Adipocyte (in vitro differentiated cells): ENCODE measurements at places on chromosomes 6 and 20.

DNA sequence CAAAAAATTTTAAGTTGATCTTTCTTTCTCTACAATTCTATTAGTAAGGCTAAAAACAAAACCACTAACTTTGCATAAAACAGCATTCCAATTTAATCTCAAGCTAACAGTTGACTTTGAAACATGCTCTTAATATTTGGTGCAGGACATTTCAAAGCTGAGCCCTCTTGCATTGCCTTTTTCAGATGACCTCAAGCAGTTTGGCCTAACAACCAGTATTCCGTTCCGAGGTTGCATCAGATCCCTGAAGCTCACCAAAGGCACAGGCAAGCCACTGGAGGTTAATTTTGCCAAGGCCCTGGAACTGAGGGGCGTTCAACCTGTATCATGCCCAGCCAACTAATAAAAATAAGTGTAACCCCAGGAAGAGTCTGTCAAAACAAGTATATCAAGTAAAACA lies 194.0 kb downstream of the ARHGAP18 start:
- peak; percentile 8 for DNase-seq

- no peak for DNase-seq
These were observed 110.1 kb downstream of the DLL1 start for GRCh38 chr6:170180671-170181337.

- no peak for DNase-seq
These were observed 20.4 kb downstream of the PREP start for GRCh38 chr6:105382496-105382895.

- no peak for DNase-seq
These were observed 13.4 kb downstream of the FAM110A start for GRCh38 chr20:846894-847278.

DNA sequence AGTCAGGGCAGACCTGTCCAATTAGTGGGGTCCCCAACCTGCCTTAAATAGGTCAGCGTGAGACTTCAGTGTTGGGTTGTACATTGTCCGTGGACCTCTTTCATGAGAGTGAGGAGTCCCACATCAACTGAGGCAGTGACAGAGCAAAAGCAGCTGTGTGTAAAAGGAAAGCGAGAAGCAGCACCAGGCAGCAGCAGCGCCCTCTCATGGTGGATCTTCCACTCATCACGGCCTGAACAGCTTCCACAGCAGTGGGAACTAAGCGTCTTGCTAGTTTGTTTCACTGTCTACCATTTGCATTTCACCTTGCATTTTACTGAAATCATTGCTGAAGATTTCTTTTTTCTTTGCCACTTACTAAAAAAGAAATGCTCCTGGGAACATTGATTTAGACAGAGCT lies 333.8 kb downstream of the PKHD1 start:
- no peak for DNase-seq

DNA sequence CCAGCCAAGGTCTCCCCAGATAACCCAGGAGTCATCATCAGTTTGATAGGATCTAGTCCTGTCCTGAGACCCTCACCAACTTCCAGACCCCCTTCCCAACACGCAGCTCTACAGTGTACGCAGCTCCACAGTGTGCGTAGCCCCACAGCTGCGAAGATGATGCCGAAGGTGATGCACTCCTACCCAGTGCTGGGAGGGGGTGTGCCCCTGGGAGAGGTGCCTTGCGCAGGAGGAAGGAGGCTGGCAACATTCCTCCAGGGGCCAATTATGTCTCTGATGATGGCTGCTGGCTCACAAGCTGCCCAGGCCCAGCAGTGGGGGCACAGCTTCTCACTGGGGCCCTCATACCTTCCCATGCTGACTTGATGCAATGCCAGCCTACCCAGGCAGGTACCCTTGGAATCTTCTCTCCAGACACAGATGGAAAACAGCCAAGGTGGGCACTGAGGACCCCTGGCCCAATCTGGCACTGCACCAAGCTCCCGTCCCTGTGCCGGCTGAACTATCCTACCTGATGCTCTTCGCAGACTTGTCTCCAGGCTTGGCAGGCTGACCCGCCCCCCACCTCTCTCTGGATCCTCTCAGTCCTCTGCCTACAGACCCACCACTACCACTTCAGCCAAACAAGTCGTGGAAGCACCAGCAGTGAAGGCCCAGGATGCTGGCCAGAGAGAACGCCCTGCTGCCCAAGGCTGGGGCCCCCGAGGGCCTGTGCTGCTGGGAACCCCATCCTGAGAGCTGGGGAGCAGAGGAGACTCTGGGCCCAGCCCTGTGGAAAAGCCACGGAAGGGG lies 1.4 kb downstream of the ZNF512B start:
- DNase-seq = no peak

GRCh38 chr6:13331516-13332348 lies 3.4 kb upstream of the TBC1D7 start:
- DNase-seq = peak; percentile 78

GRCh38 chr6:34970488-34970887 lies 81.4 kb downstream of the ANKS1A start:
- DNase-seq = peak; percentile 44

GRCh38 chr6:17983730-17984129 lies 3.7 kb downstream of the KIF13A start:
- no peak for DNase-seq

DNA sequence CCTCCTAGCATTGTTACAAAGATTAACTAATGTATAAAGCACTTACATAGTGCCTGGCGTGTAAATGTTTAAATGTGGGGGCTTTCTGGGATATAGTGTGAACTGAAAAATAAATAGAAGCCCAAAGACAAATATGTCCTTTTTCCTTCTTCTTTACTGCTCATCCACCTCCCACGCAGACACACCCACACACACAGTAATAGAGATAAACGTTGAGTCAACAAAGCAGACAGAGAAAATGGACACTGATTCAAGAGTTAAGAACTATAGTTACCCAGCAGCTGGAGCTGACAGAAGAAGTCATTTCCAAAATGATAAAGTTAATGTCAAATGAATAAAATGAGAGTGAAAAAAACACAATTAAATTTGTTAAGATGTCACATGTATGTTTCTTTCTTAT lies 68.3 kb downstream of the FHL5 start:
- DNase-seq = no peak

GRCh38 chr6:22253955-22254655 lies 42.7 kb downstream of the PRL start:
- no peak for DNase-seq

DNA sequence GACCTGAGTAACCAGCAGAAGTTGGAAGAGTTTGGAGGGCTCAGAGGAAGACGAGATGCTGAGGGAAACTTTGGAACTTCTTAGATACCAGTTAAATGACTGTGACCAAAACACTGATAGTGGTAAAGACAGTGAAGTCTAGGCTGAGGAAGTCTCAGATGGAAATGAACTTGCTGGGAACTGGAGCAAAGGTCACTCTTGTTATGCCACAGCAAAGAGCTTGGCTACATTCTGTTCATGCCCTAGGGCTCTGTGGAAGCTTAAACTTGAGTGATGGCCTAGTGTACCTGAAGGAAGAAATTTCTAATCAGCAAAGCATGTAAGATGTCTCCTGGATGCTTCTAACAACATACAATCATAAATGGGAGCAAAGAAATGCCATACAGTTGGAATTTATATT lies 24.7 kb downstream of the WDR27 start:
- peak; percentile 1 for DNase-seq

DNA sequence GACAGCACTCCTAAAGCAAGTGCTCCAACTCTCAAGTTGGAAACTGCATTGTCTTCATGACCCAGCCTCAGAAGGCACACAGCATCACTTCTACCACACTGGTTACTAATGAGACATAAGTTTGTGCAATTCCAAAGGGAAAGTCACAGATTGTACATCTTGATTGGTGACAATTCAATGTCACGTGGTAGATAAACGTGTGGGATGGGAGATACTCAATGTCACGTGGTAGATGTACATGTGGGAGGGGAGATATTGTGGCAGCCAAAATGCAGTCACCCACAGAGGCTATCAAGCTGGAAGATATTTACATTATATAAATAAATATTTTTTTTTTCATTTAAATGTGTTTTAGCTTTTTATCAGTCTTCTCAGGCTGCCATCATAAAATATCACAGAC lies 393.3 kb downstream of the KIF16B start:
- DNase-seq = no peak

- DNase-seq = no peak
These were observed 183.0 kb upstream of the QKI start for GRCh38 chr6:163231356-163232014.

DNA sequence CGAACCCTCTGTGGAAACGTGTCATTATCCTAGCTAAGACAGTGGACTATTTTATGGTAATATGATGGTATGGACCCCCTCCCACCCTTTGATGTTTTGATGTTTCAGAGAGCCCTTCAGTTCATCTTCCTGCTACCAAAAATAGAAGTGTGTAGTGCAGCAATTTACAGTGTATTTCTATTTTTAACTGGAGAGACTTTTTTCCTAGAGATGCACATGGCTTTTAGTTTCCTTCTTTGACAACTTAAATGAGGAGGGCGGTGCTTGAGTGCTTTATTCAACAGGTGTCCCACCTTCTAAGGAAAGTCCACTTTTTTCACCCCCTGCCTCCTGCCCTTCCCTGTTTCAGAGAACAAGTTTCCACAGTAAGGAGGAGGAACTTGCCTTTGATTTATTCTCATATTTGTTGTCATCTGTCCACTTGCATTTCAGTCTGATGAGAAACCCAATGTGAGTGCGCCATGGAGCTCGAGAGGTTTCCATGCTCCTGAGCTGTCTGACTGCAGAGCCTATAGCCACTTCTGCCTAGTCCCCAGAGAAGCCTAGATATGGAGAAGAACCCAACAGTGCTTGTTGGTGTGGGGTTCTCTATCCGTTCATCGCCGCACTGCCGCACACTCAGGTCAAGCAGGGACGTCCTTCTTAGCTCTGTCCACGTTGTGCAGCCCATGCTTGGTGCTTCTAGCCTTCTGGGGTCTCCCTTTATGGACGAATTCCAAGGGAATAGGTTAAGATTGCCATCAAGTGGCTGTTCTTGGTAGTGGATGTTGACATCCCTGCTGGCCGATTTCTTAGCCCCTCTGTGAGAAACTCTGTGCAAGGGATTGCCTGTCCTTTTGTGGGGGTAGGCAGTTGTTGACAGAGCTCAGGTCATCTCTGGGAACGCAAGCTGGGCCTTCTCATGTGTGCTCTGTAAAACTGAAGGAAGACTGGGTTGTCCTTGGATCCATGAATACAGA lies 144.2 kb downstream of the JARID2 start:
- DNase-seq = peak; percentile 66

- DNase-seq = no peak
These were observed 92.6 kb downstream of the CDC5L start for GRCh38 chr6:44480097-44480541.

- DNase-seq = peak; percentile 55
These were observed 140.1 kb upstream of the BTBD3 start for GRCh38 chr20:11777387-11778205.

DNA sequence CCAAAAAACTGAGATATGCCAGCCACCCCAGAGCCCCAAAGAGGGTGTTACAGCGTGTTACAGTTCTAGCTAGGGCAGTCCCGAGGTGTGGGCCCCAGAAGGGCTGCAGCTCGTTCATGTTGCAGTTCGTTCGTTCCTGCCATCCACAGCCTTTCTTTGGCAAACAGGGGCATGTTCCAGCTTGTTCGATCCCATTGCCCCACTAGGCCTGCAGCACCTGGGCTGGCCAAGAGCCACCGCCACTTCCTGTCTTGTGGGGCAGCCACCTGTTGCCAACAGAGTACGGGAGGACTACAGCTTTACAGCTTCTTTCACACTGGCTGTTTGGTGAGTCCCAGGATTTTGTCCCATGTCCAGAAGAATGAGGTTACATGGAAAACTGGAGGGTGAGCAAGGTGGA lies 198.1 kb downstream of the MMUT start:
- no peak for DNase-seq

GRCh38 chr6:143264379-143264778 lies 186.1 kb downstream of the ADAT2 start:
- no peak for DNase-seq

- DNase-seq = peak; percentile 53
These were observed 155.1 kb downstream of the SLC16A10 start for GRCh38 chr6:111242452-111242851.

DNA sequence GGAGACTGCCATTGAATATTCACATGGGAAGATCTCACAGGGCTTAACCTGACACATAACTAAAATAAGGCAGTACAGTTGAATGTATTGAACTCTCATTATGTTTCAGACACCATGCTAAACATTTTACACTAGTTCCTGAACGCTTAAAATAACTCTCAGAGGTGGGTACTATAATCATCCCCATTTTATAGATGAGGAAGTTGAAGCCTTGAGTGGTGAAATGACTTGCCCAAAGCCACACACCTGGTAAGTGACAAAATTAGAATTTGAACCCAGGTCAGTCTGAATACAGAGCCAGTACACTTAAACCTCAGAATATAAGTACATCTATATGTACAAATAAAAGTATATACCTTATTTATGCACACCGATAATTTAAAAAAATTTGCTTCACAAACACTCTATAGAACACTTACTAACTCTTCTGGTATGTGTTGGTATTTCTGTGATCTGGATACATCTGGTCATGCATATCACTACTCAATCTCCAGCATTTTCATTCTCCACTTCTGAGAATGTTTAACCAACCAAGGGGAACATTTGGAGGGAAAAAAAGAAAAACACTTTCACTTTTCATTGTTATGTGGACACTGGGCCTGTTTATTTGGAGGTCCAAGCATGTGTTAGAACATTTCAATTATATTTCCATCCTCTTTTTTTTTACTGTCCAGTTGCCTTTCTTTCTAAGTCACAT lies 4.6 kb upstream of the BICRAL start:
- peak; percentile 67 for DNase-seq

DNA sequence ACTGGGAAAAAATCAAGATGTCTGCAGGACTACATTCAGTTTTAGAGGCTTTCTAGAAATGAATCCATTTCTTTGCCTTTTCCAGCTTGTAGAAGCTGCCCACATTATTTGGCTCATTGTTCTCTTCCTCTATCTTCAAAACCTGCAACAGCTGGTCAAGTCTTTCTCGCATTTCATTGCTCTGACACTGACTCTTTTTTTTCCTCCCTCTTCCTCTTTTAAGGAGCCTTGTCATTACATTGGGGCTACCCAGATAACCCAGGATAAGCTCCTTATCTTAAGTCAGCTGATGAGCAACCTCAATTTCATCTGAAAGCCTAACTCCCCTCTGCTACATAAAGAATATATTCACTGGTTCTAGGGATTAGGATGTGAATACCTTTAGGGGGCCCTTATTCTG lies 53.2 kb upstream of the CEP162 start:
- DNase-seq = no peak

DNA sequence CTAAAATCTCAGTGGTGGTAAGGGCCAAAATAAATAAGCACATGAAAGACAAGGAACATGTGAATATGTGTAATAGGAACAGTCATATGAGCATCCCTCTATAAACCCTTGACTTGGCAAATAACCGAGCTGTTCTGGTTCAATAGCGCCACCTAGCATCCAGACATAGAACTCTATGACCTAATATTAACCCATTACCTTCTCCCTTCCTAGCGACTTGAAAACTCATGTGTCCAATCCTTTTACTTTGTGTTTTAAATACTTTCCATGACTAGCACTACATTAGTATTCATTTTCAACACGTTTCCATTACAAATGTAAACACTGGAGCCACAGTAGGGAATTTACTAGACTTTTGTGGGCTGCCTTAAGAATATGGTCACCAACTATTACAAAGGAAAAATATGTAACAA lies 279.7 kb downstream of the UST start:
- peak; percentile 87 for DNase-seq
